ENCODE measurements at places on chromosomes 6 and 20. TPM values are rescaled to one million over a fixed set of nuclear protein-coding genes. Genes with fewer than 3 reads are reported as not detected.

GRCh38 chr6:136532030-136532429, 18.2 kb downstream of the MAP7 start:
- no peak for DNase-seq

DNA sequence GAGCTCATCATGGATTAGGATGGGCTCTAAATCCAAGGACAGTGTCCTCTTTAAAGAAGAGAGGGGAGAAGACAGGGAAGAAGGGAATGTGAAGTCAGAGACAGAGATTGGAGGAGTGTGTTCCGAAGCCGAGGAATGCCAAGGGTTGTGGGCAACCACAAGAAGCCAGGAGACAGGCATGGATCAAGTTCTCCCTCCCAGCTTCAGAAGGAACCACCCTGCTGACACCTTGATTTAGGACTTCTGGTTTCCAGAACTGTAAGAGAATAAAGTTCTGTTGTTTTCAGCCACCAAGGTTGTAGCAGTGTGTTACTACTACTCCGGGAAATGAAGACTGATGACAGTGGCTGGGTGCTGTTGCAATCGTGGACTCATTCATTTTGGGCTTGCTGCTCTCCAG, 120.1 kb downstream of the RPS12 start:
- DNase-seq = no peak

- DNase-seq = no peak
Measured at GRCh38 chr20:53960579-53961272, 109.7 kb downstream of the BCAS1 start.

- no peak for DNase-seq
Measured at GRCh38 chr20:13342469-13343242, 121.6 kb downstream of the ISM1 start.

CDKN1A gene
- 9.6 TPM for polyA plus RNA-seq

COL9A3 gene
- polyA plus RNA-seq = 17.6 TPM

GRCh38 chr6:41184761-41185160, 16.2 kb downstream of the TREML2 start:
- DNase-seq = no peak
